ENCODE measurements at places on chromosomes 4 and X.

DNA sequence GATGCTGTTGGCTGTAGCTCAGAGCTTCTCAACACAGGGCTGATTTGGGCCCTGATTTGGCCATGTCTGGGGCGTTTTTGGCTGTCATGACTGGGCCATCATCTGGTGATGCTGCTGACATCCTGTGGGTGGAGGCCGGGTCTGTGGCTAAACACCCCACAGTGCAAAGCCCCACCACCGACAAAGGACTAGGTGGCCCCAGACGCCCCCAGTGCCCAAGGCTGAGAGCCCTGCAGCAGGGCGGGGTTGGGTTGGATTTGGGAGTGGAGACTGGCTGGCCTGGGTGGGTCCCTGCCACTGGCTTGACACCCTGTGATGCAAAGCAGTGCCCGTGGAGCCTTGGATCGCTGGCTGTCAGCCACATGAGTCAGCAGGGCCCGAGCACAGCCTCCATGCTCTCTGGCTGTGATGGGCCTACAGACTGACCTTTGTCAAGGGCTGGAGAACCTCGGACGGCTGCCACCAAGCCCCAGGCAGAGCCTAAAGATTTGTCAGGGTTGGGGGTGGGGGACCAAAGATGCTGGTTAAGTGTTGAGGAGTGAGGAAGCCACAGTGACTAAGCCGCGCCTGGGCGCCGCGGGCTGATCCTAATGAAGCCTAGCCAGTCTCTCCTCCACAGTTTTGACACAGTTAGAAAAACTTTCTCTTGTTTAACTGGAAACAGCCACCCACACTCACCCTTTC lies 28.3 kb downstream of the CYTL1 start:
- no peak for DNase-seq

DNA sequence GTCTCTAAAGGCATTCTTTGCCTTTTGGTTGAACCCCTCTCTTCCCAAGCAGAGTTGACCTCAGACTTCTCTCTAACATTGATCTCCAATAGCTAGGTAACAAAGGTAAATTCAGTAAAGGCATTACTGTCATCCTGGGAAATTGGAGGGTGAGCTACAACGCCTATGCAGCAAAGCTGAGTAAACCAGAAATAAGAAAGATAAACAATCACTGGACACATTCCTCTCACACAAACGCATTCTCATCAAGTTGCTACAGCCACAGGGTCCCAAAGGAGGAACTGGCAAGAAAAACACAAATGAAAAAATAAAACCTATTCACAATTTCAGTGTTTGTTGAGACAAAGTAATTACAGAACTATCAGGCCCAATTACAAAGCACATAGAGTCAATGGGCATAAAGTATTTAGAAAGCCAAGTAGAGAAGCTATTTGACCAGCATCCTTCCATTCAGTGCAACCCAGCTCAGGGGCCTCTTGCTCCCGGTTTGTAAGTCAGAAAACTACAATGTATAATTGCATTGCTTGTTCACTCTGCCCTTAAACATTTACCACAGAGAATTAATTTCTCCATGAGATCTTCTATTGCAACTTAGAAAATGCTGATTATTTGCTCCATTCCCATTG lies 967.7 kb downstream of the PCDH7 start:
- no peak for DNase-seq

- no peak for DNase-seq
These were observed 86.8 kb upstream of the ZFP42 start for GRCh38 chr4:187908731-187909130.

GRCh38 chr4:138249132-138249531 lies 7.0 kb upstream of the SLC7A11 start:
- DNase-seq = no peak

- DNase-seq = no peak
These were observed 84.3 kb downstream of the SPRY1 start for GRCh38 chr4:123480706-123481418.

DNA sequence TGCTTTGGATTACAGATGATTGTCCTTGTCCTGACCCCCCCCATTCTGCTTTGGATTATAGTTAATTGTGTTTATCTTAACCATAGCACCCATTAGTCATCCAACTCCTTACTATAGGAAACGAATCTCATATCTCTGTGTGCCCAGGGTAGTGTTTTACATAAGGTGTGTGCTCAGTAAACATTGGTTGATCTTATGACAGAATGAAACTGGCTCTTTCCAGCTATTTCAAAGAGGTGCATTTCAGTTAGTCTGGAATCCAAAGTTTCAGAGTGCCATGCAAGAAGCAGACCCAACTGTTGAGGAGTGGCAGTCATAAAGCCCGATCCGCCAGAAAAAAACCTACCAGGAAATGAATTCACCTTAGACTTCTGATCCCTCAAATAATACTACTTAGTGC lies 14.7 kb downstream of the TRIM2 start:
- DNase-seq = no peak

DNA sequence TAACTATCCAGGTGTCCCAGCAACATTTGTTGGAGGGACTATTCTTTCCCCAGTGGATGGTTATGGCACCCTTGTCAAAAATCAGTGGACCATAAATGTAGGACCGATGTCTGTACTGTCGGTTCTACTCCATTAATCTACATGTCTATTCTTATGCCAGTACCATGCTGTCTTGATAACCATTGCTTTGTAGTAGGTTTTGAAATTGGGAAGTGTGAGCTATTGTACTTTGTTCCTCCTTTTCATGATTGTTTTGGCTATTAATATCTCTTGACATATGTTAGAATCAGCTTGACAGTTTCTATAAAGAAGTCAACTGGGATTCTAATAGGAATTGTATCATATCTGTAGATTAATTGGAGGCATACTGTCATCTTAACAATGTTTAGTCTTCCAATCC lies 112.7 kb downstream of the HNRNPD start:
- DNase-seq = no peak

- no peak for DNase-seq
These were observed 144.8 kb upstream of the PLAC1 start for GRCh38 chrX:134803060-134803459.

- DNase-seq = no peak
These were observed 48.5 kb downstream of the SMAD1 start for GRCh38 chr4:145530189-145530588.

All from GM06990 (cell line).